ENCODE measurements at places on chromosomes 3 and 15. TPM values are rescaled to one million over a fixed set of nuclear protein-coding genes. Genes with fewer than 3 reads are reported as not detected.

PRR20G gene
- total RNA-seq: not detected

TRAT1 gene
- total RNA-seq: under 0.01 TPM

SHC4 gene
- 0.81 TPM for total RNA-seq

ISY1 gene
- 25.6 TPM for total RNA-seq

FBXO40 gene
- total RNA-seq: not detected

SOX14 gene
- total RNA-seq: not detected

SLITRK3 gene
- not detected for total RNA-seq

- peak; percentile 34 for DNase-seq
Observed at GRCh38 chr3:47347217-47347801, 33.5 kb upstream of the PTPN23 start.

- DNase-seq: no peak
Observed at GRCh38 chr15:68045289-68046265, 8.5 kb upstream of the PIAS1 start.

DNA sequence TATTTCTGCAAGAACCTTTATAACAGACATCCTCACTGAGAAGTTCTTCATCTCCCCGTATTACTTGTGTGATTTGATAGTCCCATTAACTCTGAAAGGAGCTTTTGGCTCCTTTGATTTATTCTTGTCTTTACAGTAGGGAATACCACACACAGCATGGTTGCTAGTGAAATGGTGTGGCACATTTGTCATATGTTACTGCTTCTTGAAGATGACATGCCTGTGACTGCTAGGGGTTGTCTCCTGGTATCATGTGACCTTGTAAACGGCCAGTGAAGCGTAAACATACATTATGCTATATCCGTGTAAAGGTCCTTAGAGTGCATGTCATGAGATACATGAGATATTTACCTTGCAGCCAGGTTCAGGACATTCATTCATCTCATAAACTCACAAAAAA lies 197.9 kb downstream of the RYR3 start:
- DNase-seq: no peak

- peak; percentile 78 for DNase-seq
Observed at GRCh38 chr3:46998121-46998851, 18.8 kb downstream of the NBEAL2 start.

DNA sequence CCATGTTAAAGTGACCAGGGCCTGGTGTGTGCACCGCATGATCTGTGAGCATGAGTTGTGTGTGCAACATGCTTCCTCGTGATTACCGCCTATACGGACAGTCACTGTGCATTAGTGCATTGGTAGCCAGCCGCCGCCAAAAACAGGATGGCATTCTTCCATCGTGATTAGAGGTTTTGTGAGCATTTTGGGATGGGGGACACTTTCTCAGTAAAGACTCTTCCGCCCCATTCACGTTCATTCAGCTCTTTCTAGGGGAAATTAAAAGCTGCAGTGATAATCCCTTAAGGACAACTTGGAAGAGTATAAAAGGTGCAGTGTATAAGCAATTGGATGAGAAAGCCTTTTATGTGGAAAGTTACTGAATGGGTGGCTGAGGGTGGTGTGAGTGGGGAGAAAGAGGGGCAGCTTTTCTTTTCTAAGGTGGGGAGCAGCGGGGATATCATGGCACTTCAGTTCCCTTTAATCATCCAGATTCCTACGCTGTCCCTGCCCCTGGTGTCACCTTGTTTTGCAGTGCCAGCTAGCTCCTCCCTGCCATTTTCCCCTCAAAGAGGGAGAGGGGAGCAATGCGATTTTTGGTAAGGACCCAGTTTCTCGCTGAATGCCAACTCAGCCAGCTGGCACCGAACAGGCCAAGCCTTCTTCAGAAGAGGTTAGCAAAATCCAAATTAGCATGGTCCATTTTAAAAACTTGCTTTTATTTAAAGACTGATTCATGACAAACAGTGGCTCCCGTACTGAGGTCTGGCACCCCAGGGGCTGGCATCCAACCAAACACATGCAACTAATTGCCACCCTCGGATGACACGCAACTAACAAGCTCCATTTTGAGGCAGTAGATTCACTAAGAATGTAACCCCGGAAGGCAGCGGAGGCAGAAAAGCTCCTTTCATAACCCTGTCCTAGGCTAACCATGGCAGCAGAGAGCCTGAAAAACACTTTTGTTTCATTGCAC lies 447.8 kb downstream of the FHIT start:
- DNase-seq: no peak

DNA sequence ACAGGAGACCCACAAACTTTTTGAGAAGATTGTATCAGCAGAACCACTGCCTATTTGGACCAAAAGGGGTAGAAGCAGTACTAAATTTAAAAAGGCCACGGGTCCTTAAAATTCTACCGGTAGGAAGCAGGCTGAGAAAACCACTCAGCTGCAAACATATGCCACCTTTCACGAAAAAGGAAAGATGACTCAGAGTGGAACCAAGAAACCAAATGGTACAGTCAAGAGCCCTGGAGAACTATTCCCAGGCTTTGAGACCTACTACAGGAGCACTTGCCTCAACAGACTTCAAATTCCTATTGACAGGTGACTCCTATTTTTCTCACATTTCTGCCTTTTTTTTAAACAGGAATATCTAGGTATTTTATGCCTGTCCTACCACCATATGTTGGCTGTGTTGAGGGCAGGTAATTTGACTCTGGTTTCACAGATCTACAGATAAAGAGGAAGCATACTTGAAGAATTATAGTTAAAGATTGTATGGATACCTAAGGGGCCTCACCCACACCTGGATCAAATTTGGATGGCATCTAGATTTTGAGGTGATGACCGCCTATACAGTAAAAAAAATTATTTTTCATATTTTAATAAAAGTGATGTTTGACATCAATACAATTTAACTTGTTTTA lies 10.1 kb downstream of the GOLIM4 start:
- DNase-seq: no peak

GRCh38 chr15:92886815-92887214 lies 13.3 kb upstream of the CHD2 start:
- DNase-seq: no peak

DNA sequence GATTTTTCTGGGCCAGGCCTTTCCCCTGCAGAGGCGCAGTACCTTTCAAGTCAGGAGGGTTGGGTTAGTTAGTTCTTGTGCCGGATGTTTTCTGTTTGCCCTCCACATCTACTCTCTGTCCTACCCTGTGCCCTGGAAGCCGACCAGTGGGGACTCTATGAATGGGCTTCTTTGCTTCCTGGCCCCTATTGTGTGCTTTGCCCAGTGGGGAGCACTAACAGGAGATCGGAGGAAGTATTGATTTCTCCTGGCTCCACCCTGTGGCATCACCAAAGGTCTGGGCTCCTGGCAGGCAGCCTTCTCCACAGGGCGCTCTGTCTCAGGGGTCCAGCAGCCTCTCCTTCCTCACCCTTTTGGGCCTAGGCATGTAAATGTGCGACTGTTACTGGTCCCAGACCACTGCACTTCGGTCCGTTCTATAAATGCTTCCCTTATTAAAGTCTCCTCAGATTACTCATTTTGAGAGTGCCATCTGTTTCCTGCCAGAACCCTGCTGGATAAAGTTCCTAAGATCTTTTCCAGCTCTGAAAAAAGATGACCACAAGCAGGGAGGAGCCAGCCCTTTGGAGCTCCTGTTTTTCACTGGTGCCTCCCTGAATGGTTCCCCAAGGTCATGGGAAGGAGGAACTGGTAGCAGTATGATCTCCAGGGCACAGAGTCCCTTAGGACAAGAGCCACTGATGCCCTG lies 44.5 kb downstream of the CTDSPL start:
- no peak for DNase-seq

GRCh38 chr3:78734048-78734637 lies 1033.7 kb downstream of the ROBO1 start:
- no peak for DNase-seq

- peak; percentile 5 for DNase-seq
Observed at GRCh38 chr3:137110392-137110996, 152.7 kb downstream of the IL20RB start.

DNA sequence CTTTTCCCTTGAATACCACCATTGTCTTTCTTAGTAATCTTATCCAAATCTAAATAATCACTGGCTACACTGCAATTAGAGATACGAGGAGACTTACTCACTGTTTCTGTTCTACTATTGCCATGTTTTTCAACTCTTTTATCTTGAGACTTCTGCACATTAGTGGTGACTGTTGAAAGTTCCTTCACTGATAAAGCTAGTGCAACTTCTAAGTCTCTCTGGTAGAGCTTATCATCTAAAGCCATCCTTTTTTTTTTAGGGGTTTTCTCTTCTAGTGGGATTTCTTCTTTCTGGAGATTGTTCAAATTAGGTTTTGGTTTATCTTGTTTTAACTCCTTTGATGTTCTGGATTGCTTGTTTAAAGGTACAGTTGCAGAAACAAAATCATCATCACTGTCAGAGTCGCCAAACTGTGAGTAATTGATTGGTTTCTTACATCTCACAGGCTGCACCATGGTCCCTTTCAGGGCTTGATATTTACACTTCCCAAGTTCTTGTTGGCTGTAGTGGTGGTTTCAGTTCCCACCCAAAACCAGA lies 37.7 kb downstream of the NCK1 start:
- no peak for DNase-seq

GRCh38 chr15:40598126-40598525 lies 4.1 kb downstream of the KNL1 start:
- DNase-seq: no peak

GRCh38 chr3:17070161-17070959 lies 185.6 kb downstream of the PLCL2 start:
- no peak for DNase-seq

DNA sequence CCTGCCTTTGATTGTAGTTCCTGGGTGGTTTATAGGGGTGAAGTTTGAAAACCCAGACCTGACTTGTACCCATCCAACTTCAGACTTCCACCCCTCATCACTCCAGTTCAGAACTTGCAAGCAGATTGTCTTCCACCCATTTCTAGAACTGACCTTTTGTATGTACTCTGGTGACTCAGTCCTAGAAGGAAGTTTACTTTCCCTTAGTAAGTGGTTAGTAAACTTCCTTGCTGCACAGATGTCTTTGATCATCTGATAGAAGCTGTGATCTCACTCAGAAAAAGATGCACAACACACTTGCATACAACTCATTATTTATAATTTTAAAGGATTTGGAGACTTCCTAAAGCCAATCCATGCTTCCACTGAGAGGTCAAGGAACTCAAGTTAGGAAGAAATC lies 368.0 kb downstream of the MFSD1 start:
- DNase-seq: no peak

DNA sequence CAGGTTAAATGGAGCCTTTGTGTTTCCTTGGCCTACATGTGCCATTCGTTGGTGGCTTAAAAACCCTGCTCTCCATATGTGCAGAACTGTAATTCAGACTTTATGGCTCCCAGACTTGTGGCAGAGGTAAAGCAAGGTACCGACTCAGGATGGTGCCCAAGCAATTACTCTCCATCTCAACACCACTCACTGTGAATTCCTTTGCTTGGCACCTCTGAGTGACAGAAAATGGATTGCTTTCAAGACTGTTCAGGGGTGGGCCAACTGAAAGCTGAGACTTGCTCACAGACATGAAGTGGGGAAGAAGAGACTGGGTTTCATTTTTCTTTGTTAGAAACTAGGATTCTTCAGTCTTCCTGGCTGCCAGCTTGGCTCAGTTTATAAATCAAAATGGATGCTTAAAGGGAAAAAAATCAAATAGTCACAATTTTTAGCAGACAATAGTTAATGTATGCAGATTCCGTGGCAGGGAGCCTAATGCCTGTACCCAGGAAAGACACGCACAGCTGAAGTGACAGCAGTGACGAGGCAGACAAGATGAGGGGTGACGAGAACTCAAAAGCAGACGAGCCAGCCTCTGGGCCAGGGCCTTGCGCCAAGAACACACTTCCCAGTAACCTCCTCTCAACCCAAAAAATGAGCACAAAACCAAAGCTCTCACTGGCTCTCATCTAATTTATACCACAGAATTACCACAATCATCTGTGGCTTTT lies 207.9 kb upstream of the SLC2A2 start:
- no peak for DNase-seq

DNA sequence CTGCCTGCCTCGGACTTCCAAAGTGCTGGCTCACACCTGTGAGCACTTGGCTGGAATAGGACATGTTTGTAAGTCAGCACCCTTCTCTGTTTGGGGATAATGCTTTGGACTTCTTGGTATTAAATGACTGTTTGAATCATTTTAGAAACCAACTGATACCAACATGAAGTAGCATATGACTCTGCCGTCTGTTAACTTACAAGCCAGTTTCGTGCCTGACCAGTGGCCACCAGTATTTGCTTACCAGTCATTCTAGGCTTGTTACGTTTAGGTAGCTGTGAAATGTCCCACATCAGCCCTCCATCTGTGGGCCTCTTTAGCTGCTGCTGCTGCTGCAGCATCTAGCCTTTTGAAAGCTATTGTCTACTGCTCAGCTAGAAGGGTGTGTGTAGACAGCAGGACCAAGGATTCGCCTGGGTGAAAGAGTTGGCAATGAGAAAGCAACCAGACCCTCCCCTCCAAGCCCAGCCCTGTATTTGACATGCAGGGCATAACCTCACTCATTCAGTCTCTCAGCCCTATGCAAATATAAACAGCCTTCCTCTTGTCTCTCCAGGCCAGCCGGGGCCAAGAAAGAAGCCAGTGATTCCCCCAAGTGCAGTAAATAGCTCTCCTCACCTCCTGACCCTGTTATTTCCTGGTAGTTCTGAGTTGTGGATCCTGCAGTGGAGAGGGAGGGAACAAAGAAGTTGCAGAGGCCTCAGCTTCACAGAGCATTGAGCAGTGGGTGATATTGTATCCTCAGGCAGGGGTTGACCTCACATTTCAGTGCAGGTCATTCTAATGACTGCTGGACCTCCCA lies 51.0 kb downstream of the NKIRAS1 start:
- no peak for DNase-seq

- no peak for DNase-seq
Observed at GRCh38 chr3:9216736-9217135, 32.7 kb downstream of the SRGAP3 start.

DNA sequence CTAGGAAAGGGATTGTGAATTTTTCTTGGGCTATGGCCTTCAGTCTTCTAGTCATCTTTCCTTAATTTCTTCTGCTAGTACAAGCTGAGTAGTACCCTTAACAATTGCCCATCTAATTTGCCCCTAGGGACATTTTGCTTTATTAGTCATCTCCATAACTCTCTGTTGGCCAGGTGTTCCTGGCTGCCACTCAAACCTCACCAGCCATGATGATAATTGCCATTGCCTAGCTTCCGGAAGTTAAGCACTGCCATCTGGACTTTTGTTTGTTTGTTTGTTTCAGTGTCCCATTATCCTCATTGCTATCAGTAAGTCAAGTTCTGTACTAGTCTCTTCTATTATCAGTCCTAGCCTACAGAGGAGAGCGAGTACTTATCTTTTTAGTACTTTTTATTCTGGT lies 36.6 kb upstream of the UBL7 start:
- no peak for DNase-seq

- DNase-seq: no peak
Observed at GRCh38 chr3:15633766-15634598, 32.4 kb downstream of the BTD start.
